Stimulated activated CD4-positive, alpha-beta T cell treated with anti-CD3 and anti-CD28 coated beads, Interleukin-12 subunit alpha, Interleukin-12 subunit beta, amount 100 ng/mL, for 48 hours (primary cell): ENCODE measurements at places on chromosomes 1 and 21.

DNA sequence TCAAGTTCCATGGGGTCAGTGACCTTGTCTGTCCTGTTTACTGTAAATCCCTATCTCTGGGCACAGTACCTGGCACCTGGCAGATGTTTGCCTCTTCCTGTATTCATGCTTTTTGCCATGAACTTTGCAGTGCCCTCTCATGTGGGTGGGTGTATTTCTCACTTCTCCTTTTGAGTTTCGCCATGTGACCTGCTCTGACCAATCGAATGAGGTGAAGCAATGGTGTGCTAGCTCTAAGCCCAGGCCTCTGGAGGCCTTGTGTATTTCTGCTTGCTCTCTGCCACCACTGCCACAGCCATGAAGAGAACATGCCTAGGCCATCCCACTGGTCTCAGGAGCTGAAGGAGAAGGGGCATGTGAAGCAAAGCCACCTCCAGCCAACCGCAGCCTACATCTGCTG lies 185.5 kb upstream of the ZC3H12A start:
- no peak for DNase-seq

- no peak for DNase-seq
Measured at GRCh38 chr1:54548389-54549044, 489 bp downstream of the ACOT11 start.

DNA sequence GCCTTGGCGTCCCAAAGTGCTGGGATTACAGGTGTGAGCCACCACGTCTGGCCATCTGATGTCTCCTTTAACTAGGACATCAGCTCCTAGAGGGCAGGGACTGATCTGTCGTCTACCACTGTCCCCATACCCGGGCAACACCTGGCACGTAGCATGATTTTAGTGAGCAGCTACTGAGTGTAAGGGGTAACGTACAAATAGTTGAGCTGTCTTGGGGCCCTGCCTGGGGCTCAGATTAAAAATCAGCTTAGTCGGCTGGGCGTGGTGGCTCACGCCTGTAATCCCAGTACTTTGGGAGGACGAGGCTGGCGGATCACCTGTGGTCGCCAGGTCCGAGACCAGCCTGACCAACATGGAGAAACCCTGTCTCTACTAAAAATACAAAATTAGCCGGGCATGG lies 1.8 kb downstream of the SRM start:
- DNase-seq: no peak

DNA sequence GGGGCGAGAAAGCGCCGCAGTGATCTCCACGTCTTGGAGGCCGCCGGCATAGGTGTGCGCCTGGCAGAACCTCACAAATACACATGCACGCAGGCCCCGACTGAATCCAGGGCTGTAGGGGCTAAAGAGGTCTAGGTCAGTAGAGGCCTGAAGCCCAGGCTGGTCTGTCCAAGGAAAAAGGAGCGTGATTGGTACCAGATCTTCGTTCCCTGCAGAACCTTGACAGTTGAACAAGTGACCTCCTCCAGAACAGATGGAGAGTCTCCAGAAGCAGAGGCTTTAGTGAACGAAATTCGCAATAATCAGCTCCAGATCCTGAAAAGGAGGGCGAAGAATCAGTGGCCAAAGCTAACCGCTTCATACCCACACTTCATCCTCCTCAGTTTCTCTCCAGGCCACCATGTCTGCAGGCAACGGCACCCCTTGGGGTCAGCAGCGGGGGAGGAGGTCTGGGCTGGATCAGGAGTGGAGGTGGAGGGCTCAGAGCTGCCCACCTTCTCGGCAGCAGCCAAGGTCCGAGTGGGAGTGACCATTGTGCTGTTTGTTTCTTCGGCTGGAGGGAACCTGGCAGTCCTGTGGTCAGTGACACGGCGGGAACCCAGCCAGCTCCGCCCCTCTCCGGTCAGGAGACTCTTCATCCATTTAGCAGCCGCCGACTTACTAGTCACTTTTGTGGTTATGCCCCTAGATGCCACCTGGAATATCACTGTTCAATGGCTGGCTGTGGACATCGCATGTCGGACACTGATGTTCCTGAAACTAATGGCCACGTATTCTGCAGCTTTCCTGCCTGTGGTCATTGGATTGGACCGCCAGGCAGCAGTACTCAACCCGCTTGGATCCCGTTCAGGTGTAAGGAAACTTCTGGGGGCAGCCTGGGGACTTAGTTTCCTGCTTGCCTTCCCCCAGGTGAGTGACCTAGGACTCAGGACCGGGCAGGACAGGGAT lies 749 bp upstream of the PEX11B start:
- no peak for DNase-seq

GRCh38 chr1:156540955-156541354 lies 31.4 kb downstream of the IQGAP3 start:
- no peak for DNase-seq

- DNase-seq: no peak
Measured at GRCh38 chr1:76581712-76582111, 285.6 kb upstream of the ST6GALNAC5 start.

DNA sequence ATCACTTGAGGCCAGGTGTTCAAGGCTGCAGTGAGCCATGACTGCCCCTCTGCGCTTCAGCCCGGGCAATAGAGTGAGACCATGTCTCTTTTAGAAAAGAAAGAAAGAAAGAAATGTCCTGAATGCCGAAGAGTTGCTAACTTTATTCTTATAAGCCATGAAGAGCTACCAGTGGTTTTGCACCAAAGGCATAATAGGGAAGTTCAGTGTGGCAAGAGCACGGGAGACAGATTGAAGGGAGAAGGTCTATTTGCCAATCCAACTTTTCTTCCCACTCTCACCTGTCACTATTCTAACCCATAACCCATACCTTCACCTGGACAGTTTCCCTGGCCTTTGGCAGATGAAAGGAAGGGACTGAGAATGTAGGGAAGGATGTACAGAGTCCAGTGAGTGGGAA lies 4.4 kb upstream of the PEA15 start:
- DNase-seq: no peak

GRCh38 chr21:18832950-18833349 lies 429.4 kb upstream of the TMPRSS15 start:
- DNase-seq: no peak

GRCh38 chr1:229133811-229134210 lies 137.1 kb upstream of the RAB4A start:
- DNase-seq: no peak

DNA sequence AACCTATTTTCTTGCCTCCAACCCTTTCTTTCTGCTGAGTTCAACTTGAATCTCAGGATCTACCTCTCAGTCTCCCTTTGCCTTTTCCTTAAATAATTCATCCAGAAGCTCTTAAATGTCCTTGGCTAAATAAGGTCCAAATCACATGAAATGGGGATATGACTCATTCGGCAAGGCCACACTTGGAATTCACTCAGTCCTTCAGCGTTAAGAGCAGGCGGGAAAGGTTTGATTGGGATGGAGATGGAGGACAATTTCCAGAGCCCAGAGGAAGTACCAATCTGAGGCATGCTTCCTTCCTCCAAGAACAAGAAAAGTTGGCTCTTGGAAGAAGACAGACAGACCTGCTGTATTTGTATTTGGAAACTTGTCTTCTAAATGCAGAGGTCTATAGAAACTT lies 128.5 kb downstream of the PROX1 start:
- no peak for DNase-seq

- no peak for DNase-seq
Measured at GRCh38 chr1:234849832-234850231, 239.9 kb upstream of the IRF2BP2 start.

DNA sequence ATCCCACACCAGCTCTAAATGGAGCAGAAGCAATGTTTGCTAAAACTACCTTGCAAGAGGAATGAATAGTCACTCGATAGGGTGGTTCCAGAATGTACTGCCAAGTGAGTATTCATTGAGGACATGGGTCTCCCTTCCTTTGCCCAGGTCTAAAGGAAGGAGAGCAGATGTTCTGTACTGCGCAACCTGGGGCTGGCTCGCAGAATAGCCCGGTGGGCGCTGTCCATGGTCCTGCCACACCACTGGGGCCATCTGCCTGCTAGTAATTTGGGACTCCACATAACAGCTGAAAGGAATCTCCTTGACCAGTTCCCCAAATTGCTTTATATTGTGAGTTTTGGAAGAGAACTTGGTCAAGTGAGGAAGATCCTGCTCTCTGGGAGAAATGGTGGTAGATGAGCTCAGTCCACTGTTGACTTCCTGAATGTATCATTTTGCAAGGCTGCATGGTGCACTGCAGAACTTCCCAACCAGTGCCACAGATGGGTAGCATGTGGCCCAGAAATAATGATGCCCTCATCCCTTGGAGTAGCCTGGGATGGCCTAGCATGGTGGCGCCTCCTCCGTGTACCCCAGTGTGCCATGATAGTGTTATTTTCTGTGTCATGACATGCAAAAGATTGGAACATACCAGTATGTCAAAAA lies 5.7 kb downstream of the SLC6A17 start:
- DNase-seq: peak; percentile 8

- DNase-seq: no peak
Measured at GRCh38 chr1:19479351-19480120, 5.8 kb downstream of the CAPZB start.

GRCh38 chr1:226629896-226630550 lies 81.5 kb downstream of the STUM start:
- DNase-seq: no peak

- DNase-seq: no peak
Measured at GRCh38 chr1:36751525-36751924, 268.8 kb upstream of the CSF3R start.

DNA sequence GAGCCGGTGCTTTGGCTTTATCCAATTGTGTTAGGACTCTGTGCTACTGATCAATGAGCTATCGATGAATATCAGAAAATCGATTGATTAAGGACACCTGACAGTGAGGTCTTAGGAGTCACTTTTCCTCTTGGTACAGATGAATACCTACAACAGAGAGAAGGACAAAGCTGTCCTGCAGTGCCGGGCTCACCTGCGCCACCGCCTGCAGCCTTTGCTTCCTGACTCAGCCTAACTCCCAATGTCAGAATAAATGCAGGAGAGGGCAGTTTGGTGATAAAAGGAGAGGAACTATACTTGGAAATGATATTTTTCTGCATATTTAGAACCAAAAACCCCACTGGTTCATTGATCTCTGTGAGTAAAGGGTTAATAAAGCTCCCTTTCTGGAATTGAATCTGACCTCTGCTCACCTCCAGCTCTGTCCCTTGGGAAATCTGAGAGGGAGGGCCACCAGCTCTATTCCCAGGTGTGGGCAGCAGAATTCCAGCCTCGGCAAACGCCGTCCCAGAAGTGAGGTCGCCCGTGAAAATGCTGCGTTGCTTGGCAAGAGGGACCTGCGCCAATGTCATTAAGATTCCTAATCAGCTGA lies 39.3 kb downstream of the POFUT2 start:
- DNase-seq: no peak
